ENCODE measurements at places on chromosomes 12 and 14. TPM values are rescaled to one million over a fixed set of nuclear protein-coding genes. Genes with fewer than 3 reads are reported as not detected.

Gene MSRB3
- 55.1 TPM for total RNA-seq

Gene SLCO1A2
- 0.09 TPM for total RNA-seq

Gene PRR4
- 3.4 TPM for total RNA-seq

GRCh38 chr14:76472199-76472723 is 96.3 kb downstream of the ESRRB start:
- no peak for DNase-seq

GRCh38 chr12:100859063-100859627 is 64.6 kb downstream of the ANO4 start:
- no peak for DNase-seq

DNA sequence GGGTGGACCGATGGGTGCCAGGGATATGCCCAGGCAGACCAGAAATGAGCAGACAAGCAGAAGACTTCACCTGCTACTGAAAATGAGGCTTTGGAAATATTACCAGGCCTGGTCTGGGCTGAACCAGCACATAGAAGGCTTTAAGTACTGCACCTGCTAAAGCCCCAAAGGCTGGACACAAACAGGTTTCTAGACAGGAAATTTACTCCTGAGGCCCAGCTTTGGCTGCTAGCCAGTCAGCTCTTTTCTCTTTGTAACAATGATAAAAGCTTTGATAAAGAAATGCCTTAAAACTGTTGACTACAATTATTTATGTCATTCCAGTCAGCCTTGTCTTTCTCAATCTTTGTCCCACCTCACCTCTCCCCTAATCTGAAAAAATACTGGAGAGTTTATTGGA is 228.9 kb upstream of the EGLN3 start:
- no peak for DNase-seq

GRCh38 chr14:105052110-105052458 is 13.1 kb downstream of the GPR132 start:
- no peak for DNase-seq

- no peak for DNase-seq
These were observed 52.6 kb upstream of the RIC8B start for GRCh38 chr12:106721915-106722314.

- no peak for DNase-seq
These were observed 911.8 kb downstream of the FSCB start for GRCh38 chr14:43595096-43595772.

DNA sequence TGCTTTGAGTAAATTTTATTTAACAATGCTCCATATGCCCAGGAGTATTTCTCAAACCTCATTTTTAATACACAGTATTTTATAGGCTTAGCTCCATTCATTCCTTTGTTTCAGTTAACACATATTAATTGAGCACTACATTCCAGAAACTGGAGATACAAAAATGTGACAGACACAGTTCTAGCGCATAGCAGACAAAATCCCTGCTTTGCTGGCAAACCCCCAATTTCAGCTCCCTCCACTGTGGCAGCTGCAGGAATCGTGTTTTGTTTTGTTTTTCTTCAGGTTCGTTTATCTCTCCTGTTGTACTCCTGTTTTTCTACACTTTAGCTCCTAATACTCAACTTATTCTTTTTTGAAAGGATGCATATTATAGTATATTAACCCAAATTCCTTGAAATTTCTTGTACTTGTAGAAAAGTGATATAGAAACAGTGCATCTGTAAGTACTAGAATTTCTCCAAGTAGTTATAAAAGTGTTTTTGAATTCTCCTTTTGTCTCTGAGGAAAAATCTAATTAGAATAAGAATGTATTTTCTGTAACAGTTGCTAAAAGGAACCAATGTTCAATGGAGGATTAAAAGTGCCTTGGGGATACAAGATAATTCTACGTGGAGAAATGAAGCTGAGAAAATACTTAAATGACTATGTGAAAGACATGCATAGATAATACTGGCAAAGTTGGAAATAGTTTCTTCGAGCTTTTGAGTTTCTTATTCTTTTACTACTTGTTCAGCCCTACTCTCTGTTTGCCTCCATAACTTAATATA is 6.4 kb upstream of the RAB21 start:
- DNase-seq, result no peak

DNA sequence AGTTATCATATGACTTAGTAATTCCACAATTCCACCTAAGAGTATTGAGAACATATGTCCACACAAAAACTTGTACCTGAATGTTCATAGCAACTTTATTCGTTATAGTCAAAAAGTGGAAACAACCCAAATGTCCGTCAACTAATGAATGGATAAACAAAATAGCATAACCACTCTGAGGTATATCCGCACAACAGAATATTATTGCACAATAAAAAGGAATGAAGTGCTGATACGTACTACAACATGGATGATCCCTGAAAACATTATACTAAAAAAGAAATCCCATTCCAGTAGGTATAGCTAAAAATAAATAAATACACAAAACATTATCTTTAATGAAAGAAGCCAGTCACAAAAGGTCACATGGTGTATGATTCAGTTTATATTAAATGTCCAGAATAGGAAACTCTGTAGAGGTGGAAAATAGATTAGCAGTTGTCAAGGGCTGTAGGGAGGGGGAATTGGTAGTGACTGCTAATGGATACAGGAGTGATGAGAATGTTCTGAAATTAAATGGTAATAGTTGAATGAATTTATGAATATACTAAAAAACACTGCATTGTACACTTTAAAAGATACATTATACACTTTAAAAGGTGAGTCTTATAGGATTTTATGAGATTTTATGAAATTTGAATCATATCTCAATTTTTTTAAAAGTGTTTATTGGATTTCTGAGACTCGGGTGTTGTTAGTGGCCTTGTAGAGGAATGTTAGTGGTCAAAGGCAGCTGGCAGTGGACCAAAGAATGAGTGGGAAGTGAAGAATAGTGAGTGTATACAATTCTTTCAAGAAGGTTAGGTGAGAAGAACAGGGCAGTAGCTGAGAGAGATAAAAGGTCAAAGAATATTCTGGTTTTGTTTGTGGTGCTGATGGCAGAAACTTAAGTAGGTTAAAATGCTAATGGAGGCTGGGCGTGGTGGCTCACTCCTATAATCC is 36.3 kb upstream of the BAZ1A start:
- peak; percentile 60 for DNase-seq
